NCI-H446 treated with DMSO at 0.1 percent for 48 hours (cell line): ENCODE measurements at places on chromosomes 11 and 22.

- no peak for DNase-seq
Observed at GRCh38 chr11:110493346-110493745, 63.6 kb downstream of the FDX1 start.

DNA sequence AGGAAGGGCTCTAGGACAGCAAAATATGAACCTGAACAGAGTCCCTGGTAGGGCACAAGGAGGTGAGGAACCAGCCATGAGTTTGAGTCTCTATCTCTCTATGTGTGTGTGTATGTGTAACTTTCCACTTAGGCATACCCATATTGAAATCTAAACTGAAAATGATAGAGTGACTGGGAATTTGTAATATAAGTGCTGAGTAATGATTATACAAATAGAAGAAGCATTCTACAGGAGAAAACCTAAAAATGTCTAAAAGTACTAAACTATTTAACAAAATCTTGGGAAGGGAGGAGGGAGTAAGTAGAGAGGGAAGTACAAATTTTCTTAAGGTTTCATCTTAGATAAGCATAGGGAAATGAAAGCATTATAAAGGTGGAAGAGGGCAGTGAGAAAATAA lies 97.1 kb upstream of the ZC3H12C start:
- DNase-seq: no peak

GRCh38 chr11:79235696-79236095 lies 205.1 kb downstream of the TENM4 start:
- no peak for DNase-seq

GRCh38 chr22:27431896-27432295 lies 369.7 kb downstream of the MN1 start:
- peak; percentile 82 for DNase-seq

DNA sequence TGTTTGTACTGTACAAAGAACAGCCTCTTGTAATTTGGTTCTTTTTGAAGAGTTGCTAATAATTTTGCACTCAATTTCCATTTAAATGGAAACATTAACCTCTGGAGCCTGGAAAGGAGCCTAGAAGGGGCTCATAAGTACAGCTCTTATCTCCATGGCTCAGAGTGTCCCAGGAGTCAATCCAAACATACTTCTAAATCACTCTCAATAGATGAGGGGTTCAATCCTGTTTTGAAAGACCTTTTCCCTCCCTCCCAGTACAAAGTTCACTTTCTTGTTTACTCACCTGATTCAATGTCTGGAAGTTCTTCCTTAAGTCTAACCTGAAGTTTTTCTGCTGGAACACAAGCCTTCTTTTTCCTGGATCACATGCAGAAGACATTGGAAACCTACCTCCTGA lies 273.0 kb upstream of the PLET1 start:
- no peak for DNase-seq
